Endodermal cell (in vitro differentiated cells): ENCODE measurements at places on chromosomes 5 and 9. TPM values are rescaled to one million over a fixed set of nuclear protein-coding genes. Genes with fewer than 3 reads are reported as not detected.

ORM2 gene
- 0.56 and 0.59 TPM in 2 replicates for total RNA-seq

PRDM9 gene
- 0.15 TPM in 1 of 3 replicates, not detected in the others for total RNA-seq

SLC6A19 gene
- total RNA-seq: 0.09 TPM in 1 of 3 replicates, not detected in the others

GRM6 gene
- total RNA-seq: not detected in 2 replicates

SVEP1 gene
- 0.36 and 0.44 TPM in 2 replicates for total RNA-seq

NUTM2G gene
- total RNA-seq: not detected in 2 replicates

PCDHA1 gene
- total RNA-seq: 2.5 and 2.9 TPM in 2 replicates

PCDHB7 gene
- 0.26 to 0.72 TPM (median 0.42 TPM) in 3 replicates for total RNA-seq

GRIN3A gene
- 0.07 TPM in 1 of 2 replicates, not detected in the other for total RNA-seq

RAB3C gene
- 4.7 and 5.8 TPM in 2 replicates for total RNA-seq

- H3K4me3 ChIP-seq: no peak overlapping the region
- no peak overlapping the region for H3K27ac ChIP-seq
- no peaks in the 10 kb centered on the region for H3K36me3 ChIP-seq
- no peaks in the 10 kb centered on the region for H3K27me3 ChIP-seq
- no peaks in the 10 kb centered on the region for H3K4me1 ChIP-seq
- DNase-seq: no peak
These were observed 667.8 kb upstream of the RGMB start for GRCh38 chr5:98105681-98106080.

- H3K36me3 ChIP-seq: no peaks in the 10 kb centered on the region
- no peak overlapping the region for H3K27ac ChIP-seq
- no peaks in the 10 kb centered on the region for H3K4me1 ChIP-seq
- no peak overlapping the region for H3K4me3 ChIP-seq
- no peaks in the 10 kb centered on the region for H3K27me3 ChIP-seq
These were observed 253.6 kb downstream of the TRIM32 start for GRCh38 chr9:116940614-116941215.

- H3K27me3 ChIP-seq: no peaks in the 10 kb centered on the region
- no peak overlapping the region for H3K27ac ChIP-seq
- no peak overlapping the region for H3K4me3 ChIP-seq
- H3K36me3 ChIP-seq: no peaks in the 10 kb centered on the region
- H3K4me1 ChIP-seq: peaks cover 3% of the 10 kb centered on the region
These were observed 201.8 kb downstream of the CDH12 start for GRCh38 chr5:22651355-22651754.

GRCh38 chr5:180720486-180720885 lies 19.4 kb downstream of the OR2Y1 start:
- H3K4me1 ChIP-seq: peaks cover 3% of the 10 kb centered on the region
- no peak overlapping the region for H3K4me3 ChIP-seq
- no peaks in the 10 kb centered on the region for H3K36me3 ChIP-seq
- no peak overlapping the region for H3K27ac ChIP-seq
- peaks cover 64% of the 10 kb centered on the region for H3K27me3 ChIP-seq

- H3K27me3 ChIP-seq: no peaks in the 10 kb centered on the region
- H3K27ac ChIP-seq: no peak overlapping the region
- no peak overlapping the region for H3K4me3 ChIP-seq
These were observed 981.2 kb downstream of the TLE4 start for GRCh38 chr9:80552931-80553330.

DNA sequence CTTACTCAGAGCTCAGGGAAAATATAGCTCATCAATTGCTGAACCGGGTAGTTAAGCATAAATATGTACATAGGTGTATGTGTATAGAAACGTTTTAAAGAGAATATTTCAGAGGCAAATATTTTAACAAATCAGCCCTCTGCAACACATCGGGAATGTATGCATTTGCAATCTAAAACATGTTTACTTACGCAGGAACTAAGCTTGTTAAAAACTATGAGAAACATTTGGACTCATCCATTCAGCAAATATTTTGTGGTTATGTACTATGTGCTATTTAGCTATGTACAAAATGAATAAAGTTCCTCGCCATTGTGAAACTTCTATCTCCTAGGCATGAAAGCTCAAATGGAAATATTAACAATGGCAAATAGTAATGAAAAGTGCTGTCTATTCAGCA lies 469.9 kb downstream of the ARHGEF28 start:
- H3K4me3 ChIP-seq: no peak overlapping the region
- no peaks in the 10 kb centered on the region for H3K4me1 ChIP-seq
- H3K27me3 ChIP-seq: no peaks in the 10 kb centered on the region
- H3K27ac ChIP-seq: no peak overlapping the region
- H3K36me3 ChIP-seq: no peaks in the 10 kb centered on the region
- DNase-seq: no peak

DNA sequence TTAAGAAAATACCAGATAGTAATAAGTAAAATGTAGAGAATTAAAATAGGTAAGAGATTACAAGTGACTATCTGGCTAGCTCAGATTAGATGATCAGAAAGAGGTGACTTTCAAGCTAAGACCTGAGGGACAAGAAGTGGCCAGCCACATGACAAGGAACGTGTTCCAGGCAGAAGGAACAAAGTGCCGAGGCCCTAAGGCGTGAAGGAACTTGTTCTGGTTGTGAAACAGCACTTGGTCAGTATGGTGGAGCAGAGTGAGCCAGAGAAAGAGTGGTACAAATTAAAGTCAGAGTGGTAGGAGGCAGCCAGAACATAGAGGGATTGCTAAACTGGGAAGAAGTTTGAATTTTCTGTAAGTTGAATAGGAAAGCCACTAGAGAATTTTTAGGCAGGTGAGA lies 73.6 kb downstream of the ADRB2 start:
- H3K27me3 ChIP-seq: peaks cover 8% of the 10 kb centered on the region
- peaks cover 20% of the 10 kb centered on the region for H3K4me1 ChIP-seq
- no peaks in the 10 kb centered on the region for H3K36me3 ChIP-seq

GRCh38 chr5:155943516-155944407 lies 383.2 kb upstream of the SGCD start:
- no peaks in the 10 kb centered on the region for H3K27me3 ChIP-seq
- H3K4me1 ChIP-seq: no peaks in the 10 kb centered on the region
- no peak overlapping the region for H3K27ac ChIP-seq
- H3K4me3 ChIP-seq: no peak overlapping the region

- H3K4me1 ChIP-seq: no peaks in the 10 kb centered on the region
- H3K27ac ChIP-seq: no peak overlapping the region
- DNase-seq: peak; percentile 75
- no peaks in the 10 kb centered on the region for H3K27me3 ChIP-seq
These were observed 123.5 kb upstream of the COL5A1 start for GRCh38 chr9:134518004-134518606.

DNA sequence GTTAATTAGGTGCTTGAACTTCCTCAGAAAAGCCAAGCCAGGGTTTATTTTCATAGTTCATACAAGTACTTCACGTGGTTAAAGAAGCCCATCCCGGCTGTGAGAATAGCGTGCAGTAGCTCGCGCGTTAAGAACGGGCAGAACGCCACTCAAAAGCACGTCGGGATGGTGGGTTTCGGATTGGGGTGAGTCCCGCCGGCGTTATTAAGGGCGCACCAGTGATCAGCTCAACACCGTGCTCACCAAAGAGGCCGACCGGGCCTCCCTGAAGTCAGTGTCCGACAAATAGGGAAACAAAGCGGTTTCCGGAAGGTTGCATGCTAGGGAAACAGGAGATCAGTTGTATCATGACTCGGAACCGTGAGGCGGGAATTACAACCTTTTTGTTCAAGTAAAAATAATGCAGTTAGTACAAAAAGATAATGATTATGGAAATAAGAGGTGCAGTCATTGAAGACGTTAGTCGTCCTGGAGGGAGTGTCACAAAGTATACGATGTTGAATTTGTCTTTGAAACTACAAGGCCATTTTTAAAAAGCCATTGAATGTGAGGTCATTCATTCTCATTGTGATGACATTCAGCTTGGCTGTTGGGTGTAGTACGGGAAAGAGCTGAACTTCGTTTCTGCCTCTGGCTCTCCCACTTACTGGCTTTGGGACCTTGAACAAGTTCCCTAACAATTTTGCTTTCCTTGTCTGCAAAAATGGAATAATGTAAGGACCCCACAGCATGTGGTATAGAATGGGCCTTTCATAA lies 992 bp downstream of the SETD9 start:
- H3K27me3 ChIP-seq: no peaks in the 10 kb centered on the region
- H3K27ac ChIP-seq: peak overlapping the region; percentile 94
- H3K4me1 ChIP-seq: no peaks in the 10 kb centered on the region
- H3K36me3 ChIP-seq: no peaks in the 10 kb centered on the region
- DNase-seq: peak; percentile 47

GRCh38 chr5:58041884-58042283 lies 418.0 kb downstream of the PLK2 start:
- peaks cover 12% of the 10 kb centered on the region for H3K27me3 ChIP-seq
- no peak for DNase-seq
- no peaks in the 10 kb centered on the region for H3K36me3 ChIP-seq

- H3K4me3 ChIP-seq: no peak overlapping the region
- DNase-seq: peak; percentile 67
- H3K27ac ChIP-seq: no peak overlapping the region
- H3K27me3 ChIP-seq: no peaks in the 10 kb centered on the region
- H3K36me3 ChIP-seq: no peaks in the 10 kb centered on the region
These were observed 119.4 kb upstream of the ACO1 start for GRCh38 chr9:32265037-32265436.

- no peaks in the 10 kb centered on the region for H3K27me3 ChIP-seq
- no peak overlapping the region for H3K4me3 ChIP-seq
- H3K4me1 ChIP-seq: no peaks in the 10 kb centered on the region
- no peak for DNase-seq
- no peaks in the 10 kb centered on the region for H3K36me3 ChIP-seq
These were observed 40.4 kb downstream of the PPIC start for GRCh38 chr5:122996091-122996490.

DNA sequence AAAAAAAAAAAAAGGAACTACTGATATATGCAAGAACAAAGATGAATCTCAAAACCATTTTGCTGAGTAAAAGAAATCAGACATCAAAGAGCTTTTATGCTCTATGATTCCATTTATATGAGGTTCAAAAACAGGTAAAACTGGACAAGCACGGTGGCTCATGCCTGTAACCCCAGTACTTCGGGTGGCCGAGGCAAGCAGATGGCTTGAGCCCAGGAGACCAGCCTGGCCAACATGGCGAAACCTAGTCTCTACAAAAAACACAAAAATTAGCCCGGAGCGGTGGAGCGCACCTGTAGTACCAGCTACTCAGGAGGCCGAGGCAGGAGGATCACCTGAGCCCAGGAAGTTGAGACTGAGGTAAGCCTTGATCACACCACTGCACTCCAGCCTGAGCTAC lies 7.8 kb downstream of the PTBP3 start:
- no peaks in the 10 kb centered on the region for H3K27me3 ChIP-seq
- H3K36me3 ChIP-seq: peaks cover 14% of the 10 kb centered on the region
- DNase-seq: peak; percentile 39
- H3K4me3 ChIP-seq: no peak overlapping the region
- no peak overlapping the region for H3K27ac ChIP-seq
- H3K4me1 ChIP-seq: no peaks in the 10 kb centered on the region

DNA sequence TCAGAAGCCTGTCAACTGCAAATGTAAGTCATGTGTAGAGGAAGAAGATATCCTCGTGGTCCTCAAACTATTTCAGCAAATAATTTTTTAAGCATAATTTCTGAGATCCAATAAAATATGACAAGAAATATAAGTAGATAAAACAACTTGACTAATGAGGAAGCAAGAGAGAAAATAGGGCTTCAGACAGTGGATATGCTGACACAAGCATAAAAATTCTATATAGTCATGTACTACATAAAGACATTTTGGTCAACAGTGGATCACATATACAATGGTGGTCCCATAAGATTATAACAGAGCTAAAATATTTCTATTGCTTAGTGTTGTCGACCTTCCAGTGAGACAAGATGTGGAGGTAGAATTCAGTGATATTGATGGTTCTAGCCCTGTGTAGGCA lies 42.2 kb upstream of the IZUMO3 start:
- no peak overlapping the region for H3K4me3 ChIP-seq
- H3K27me3 ChIP-seq: no peaks in the 10 kb centered on the region
- H3K4me1 ChIP-seq: no peaks in the 10 kb centered on the region
- no peak overlapping the region for H3K27ac ChIP-seq

GRCh38 chr5:112126982-112127381 lies 292.1 kb downstream of the EPB41L4A start:
- H3K36me3 ChIP-seq: no peaks in the 10 kb centered on the region
- DNase-seq: no peak
- no peaks in the 10 kb centered on the region for H3K27me3 ChIP-seq
- H3K4me3 ChIP-seq: no peak overlapping the region
- no peaks in the 10 kb centered on the region for H3K4me1 ChIP-seq
- H3K27ac ChIP-seq: no peak overlapping the region

- DNase-seq: no peak
- H3K4me3 ChIP-seq: no peak overlapping the region
- no peaks in the 10 kb centered on the region for H3K4me1 ChIP-seq
- no peaks in the 10 kb centered on the region for H3K36me3 ChIP-seq
- peaks cover 27% of the 10 kb centered on the region for H3K27me3 ChIP-seq
- H3K27ac ChIP-seq: no peak overlapping the region
These were observed 5.3 kb downstream of the ABO start for GRCh38 chr9:133269537-133270362.

DNA sequence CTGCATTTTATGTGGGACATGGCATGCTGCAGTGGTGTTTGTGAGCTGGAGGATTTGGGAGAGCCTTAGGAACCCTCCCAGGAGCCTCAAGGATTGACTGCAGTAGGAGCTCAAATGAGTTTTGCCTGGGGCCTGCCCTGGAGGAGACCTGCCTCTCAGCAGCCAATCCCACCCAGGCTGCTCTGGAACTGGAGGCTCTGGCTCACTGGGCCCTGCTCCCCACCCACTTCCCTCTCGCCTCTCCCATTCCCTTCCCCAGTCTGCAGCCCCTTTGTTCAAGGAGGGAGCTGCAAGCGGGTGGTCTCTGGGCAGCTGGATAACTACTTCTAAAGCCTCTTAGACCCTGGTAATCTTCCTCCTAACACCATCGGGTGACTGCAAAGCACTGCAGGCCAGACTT lies 24.2 kb downstream of the KCNIP1 start:
- H3K4me3 ChIP-seq: no peak overlapping the region
- H3K36me3 ChIP-seq: no peaks in the 10 kb centered on the region
- no peak overlapping the region for H3K27ac ChIP-seq
- peaks cover 14% of the 10 kb centered on the region for H3K27me3 ChIP-seq

- H3K27ac ChIP-seq: no peak overlapping the region
- no peaks in the 10 kb centered on the region for H3K4me1 ChIP-seq
- H3K4me3 ChIP-seq: no peak overlapping the region
- no peak for DNase-seq
These were observed 154.1 kb downstream of the ADAMTS12 start for GRCh38 chr5:33737697-33738096.
